ENCODE measurements at places on chromosomes 4 and X. TPM values are rescaled to one million over a fixed set of nuclear protein-coding genes. Genes with fewer than 3 reads are reported as not detected.

- DNase-seq: peak; percentile 45
Observed at GRCh38 chr4:2330091-2331042, 68.5 kb upstream of the MXD4 start.

DNA sequence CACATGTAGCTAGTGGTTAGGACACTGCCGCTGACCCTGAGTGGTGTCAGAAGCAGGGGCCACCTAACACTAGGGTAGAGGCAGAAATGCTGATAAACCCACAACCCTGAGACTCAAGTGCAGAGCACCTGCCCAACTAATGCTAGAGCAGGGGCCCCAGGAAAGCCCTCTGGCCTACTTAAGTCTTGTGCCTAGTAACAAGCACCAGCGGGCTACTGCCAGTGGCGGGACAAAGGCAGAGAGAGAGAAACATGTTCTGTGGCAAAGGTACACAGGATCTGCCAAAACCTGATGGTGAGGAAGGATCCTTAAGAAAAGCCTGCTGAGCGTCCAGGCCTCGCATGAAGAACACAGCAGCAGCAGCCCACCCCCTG is 172.4 kb downstream of the PRDM5 start:
- no peak for DNase-seq

DNA sequence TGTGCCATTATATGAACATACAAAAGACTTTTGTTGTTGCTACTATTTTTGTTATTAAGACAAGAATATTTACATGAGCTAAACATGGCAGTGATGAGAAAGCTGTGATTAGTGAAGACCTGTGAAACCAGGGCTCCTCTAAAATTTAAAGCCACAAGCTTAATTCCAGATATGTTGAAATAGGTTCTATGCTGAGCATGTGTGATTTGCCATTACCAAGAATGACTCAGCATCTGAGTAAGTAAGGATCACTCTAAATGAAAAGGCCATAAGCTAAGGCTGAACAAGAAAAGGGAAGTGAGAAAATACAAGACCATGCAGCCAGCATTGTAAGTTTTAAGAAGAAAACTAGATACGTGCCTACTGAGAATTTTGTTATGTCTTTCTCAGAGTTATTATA is 75.9 kb upstream of the CAMK2D start:
- DNase-seq: no peak

DNA sequence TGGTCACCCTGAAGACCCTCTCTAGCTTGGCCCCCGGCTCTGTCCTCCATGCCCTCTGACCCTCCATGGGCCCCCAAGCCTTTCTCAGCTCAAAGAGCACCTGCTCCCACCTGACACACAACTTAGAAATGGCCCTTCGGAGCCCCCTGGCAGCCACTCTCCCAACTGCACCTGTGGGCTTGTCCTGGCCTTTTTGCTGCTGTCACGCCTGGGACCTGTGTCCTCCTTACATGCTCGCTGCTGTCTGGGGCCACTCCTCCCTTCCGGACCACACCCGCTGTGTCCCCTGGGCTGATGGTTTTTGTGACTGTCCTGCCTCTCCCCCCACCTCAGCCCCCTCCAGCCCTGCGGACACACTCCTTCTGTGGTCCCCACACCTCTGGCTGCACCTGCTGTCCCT is 106.2 kb upstream of the AFAP1 start:
- DNase-seq: no peak

- DNase-seq: no peak
Observed at GRCh38 chr4:40427128-40427527, 92.0 kb downstream of the CHRNA9 start.

- DNase-seq: no peak
Observed at GRCh38 chr4:113078066-113078465, 28.6 kb downstream of the ANK2 start.

DNA sequence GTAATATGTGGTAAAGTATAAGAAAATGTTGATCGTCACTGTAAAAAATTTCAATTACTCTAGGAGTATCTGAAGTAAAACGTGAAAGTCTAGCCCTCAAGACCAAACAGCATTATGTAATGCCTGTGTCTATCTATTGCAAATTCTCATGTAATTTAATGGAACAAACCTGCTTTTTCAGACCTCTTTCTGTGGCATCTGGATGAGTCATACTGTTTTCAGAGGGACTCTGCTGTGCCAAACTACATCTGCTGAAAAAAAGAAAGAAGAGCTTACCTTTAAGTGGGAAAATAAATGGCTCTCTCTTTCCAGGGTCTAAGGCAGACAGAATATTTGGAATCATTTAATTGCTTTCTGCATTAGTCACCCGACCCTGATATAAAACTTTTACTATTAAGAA is 89.8 kb upstream of the ARMCX2 start:
- DNase-seq: no peak

DNA sequence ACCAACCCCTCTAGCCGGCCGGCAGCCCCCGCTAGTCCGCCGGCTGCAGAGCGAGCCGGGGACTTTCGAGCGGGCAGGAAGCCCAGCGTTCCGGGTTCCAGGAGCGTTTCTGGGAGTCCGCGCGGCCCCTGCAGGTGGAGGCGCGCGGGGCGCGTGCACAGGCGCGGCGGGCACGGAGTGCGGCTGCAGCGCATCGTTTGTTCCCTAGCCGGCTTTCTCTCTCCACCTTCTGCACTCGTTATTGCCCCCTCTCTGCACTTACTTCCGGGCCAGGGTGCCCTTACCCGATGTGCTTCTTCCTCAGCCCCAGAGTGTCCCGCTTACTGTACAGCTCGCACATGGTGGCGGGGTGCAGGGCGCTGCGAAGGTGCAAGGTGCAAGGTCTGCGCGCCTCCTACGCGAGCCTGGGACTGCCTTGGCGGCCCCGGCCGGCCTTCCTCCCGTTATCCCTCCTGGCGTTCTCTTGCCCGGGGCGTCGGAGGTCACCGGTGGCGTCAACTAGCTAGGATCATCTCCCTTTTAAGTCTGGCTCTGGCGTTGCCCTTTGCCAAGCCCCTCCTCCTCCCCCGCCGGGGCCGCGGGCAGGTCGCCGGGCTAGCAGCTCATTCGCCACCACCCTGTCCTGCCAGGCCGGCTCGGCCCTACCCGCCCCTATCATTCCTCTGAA is at the start of gene ETNPPL:
ETNPPL (minus strand) TSS at position 495 of the 667 bp plus-strand sequence; CDS start at position 340, 155 bp downstream.
- no peak for DNase-seq

The NEUROG2 gene
- total RNA-seq: not detected

The GYG2 gene
- 7.0 TPM for total RNA-seq

The VCX3B gene
- total RNA-seq: not detected

The TIMP1 gene
- 82.6 TPM for total RNA-seq

The NOX1 gene
- not detected for total RNA-seq

The AREG gene
- total RNA-seq: 3.4 TPM

Data from esophagus muscularis mucosa (tissue), 4 donors.